A673 (cell line): ENCODE measurements at places on chromosomes 11 and 22. TPM values are rescaled to one million over a fixed set of nuclear protein-coding genes. Genes with fewer than 3 reads are reported as not detected.

DNA sequence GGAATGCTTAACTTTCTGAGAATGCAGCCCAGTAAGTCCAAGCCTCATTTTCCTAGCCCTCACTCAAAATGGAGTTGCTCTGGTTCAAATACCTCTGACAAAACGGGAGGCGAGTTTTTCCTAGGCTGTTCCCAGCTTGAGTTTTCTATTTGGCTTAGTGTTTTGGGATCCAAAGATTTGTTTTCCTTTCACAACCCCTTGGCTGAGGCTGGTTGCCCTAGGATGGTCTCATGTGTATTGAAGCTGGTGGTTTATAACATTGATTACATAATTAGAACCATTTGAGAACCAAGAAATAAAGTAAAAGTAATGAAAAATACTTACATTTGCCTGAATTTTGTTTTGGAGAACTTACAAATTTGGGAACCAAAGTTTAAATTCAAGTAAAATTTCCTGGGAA lies 611.1 kb upstream of the LUZP2 start:
- H3K27me3 ChIP-seq, result no peaks in the 10 kb centered on the region
- DNase-seq, result no peak
- H3K27ac ChIP-seq, result no peak overlapping the region
- H3K4me1 ChIP-seq, result no peaks in the 10 kb centered on the region
- H3K36me3 ChIP-seq, result no peaks in the 10 kb centered on the region

DNA sequence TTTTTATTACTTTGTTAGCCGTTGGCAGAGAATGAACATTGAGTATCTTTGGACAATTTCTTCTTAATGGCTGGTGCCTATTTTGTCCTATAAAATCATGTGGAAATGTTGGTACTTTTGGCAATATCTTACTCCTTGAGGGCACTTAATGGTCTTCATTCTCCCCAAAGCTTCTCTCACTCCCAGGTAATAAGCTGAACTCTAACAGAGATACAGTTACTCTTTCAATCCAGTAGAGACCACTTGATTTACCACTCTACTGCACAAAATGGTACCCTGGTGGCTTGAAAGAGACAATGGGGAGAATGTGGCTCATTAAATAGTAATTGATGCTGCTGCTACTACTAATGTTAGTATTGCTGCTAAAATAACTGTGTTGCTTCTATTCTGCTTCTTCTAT lies 53.0 kb downstream of the MAML2 start:
- no peaks in the 10 kb centered on the region for H3K36me3 ChIP-seq
- H3K4me3 ChIP-seq, result no peak overlapping the region
- H3K4me1 ChIP-seq, result peaks cover 32% of the 10 kb centered on the region
- DNase-seq, result no peak
- no peak overlapping the region for H3K27ac ChIP-seq

DNA sequence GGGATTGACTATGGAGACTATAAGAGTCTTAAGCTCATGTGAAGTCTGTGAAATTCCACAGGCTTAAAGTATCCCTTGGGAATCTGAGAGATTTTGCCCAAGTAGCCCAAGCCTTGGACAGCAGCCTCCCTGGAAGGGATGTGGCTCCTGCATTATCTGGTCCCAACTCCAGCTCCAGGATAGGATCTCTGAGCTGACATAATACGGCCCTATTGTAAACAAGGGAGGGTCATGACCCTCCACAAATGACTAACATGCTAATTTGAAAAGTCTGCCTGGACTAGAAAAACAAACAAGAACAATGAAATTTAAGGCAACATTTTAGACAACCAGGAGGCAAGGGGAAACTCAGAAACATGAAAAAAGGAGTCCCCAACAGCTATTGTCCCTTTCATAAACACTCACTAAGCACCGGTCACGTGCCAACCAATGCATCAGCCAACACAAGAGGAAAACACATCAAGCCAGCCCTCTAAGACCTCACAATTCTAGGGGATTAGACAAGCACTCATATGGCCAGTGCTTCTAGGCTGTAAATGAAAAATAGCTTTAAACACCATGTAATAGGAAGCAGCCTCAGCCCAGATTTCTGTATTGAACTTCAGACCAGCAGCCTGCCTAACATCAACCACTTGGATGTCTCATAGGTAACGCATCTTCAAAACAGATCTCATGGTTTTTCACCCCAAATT lies 101.2 kb upstream of the TIMP3 start:
- H3K4me3 ChIP-seq, result no peak overlapping the region
- no peaks in the 10 kb centered on the region for H3K4me1 ChIP-seq
- no peak overlapping the region for H3K27ac ChIP-seq
- H3K27me3 ChIP-seq, result peaks cover 4% of the 10 kb centered on the region

- H3K4me1 ChIP-seq, result peaks cover 14% of the 10 kb centered on the region
- DNase-seq, result no peak
- no peaks in the 10 kb centered on the region for H3K27me3 ChIP-seq
- H3K4me3 ChIP-seq, result no peak overlapping the region
- H3K36me3 ChIP-seq, result no peaks in the 10 kb centered on the region
- H3K27ac ChIP-seq, result no peak overlapping the region
These were observed 5.4 kb upstream of the SLC35C1 start for GRCh38 chr11:45799562-45799961.

DNA sequence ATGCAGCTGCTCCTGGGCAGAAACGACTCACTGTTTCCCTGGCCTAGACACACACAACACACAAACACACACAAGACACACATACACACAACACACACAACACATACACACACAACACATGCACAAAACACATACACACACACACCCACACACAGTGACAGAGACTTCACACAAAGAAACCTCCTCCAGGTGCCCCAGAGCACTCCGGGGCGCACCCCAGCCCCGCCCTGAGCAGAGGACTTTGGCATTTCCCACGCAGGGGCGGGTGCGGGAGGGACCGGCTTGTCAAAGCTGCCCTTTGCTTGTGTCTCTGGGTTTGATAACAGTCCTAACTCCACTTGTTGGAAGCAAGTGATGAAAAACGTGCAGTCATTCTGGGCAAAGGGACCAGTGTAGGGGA lies 6.5 kb downstream of the APOBEC3A start:
- H3K36me3 ChIP-seq, result no peaks in the 10 kb centered on the region
- H3K27me3 ChIP-seq, result no peaks in the 10 kb centered on the region
- no peak for DNase-seq
- H3K4me3 ChIP-seq, result no peak overlapping the region

DNA sequence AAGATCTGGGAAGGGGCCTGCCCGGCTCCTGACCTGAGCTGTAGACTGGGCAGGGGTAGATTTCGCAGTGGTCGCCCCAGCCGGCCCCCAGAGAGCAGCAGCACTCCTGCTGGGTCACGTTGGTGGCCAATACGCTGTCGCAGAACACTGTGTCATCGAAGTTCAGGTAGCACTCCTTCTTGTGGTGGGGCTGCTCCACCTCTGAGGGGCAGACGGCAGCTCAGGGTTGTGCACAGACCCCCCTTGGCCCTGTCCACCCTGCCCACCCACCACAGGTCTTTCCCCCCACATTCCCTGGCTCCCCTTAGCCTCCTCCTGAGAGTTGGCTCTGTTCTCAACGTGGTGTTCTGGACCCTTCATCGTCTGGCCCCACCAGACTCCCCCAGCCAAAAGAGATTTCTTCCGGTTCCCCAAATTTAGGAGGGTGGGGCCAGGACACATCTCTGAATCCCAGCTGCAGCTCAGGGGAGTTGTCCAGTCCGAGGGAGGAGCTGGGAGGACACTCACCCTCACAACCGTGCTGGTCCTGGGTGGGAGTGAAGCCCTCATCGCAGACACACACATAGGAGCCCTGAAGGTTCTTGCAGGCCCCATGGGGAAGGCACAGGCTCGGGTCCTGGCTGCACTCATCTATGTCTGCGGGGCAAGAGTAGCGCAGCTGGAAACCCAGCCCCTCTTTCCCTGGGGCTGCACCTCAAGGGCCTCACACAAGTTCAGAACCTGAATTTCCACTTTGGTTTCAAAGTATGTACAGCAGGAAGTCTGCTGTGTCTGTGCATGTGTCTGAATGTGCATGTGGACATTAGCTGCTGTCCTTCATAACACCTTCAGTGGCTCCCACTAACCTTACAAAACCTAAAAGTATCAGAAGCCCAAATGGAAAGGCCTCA lies 16.5 kb downstream of the SCYL1 start:
- peak overlapping the region; percentile 52 for H3K27ac ChIP-seq
- peaks cover 13% of the 10 kb centered on the region for H3K4me1 ChIP-seq
- peak overlapping the region; percentile 57 for H3K4me3 ChIP-seq
- no peak for DNase-seq
- H3K36me3 ChIP-seq, result peaks cover 18% of the 10 kb centered on the region
- H3K27me3 ChIP-seq, result no peaks in the 10 kb centered on the region

GRCh38 chr11:67420147-67420645 lies 4.7 kb downstream of the CARNS1 start:
- H3K36me3 ChIP-seq, result no peaks in the 10 kb centered on the region
- H3K4me1 ChIP-seq, result peaks cover 33% of the 10 kb centered on the region
- peak overlapping the region; percentile 51 for H3K4me3 ChIP-seq
- peak overlapping the region; percentile 76 for H3K27ac ChIP-seq

GRCh38 chr22:48734961-48735360 lies 1092.7 kb downstream of the BRD1 start:
- no peak overlapping the region for H3K27ac ChIP-seq
- H3K27me3 ChIP-seq, result no peaks in the 10 kb centered on the region
- DNase-seq, result no peak

GRCh38 chr11:71999362-71999761 lies 653 bp downstream of the IL18BP start:
- no peak for DNase-seq
- no peaks in the 10 kb centered on the region for H3K4me1 ChIP-seq
- no peaks in the 10 kb centered on the region for H3K27me3 ChIP-seq
- no peak overlapping the region for H3K27ac ChIP-seq
- peaks cover 32% of the 10 kb centered on the region for H3K36me3 ChIP-seq
- no peak overlapping the region for H3K4me3 ChIP-seq

CYB561A3 gene
- 42.1 and 54.7 TPM in 2 replicates for total RNA-seq

GRCh38 chr11:96145163-96145585 lies 197.8 kb downstream of the MAML2 start:
- H3K27ac ChIP-seq, result no peak overlapping the region
- no peaks in the 10 kb centered on the region for H3K27me3 ChIP-seq
- H3K4me3 ChIP-seq, result no peak overlapping the region
- peaks cover 74% of the 10 kb centered on the region for H3K4me1 ChIP-seq
- DNase-seq, result peak; percentile 52

- no peaks in the 10 kb centered on the region for H3K4me1 ChIP-seq
- H3K27me3 ChIP-seq, result no peaks in the 10 kb centered on the region
- H3K36me3 ChIP-seq, result no peaks in the 10 kb centered on the region
- DNase-seq, result no peak
These were observed 16.6 kb downstream of the PAK1 start for GRCh38 chr11:77457340-77457739.

GRCh38 chr11:68687986-68688385 lies 3.6 kb downstream of the GAL start:
- H3K27me3 ChIP-seq, result peaks cover 30% of the 10 kb centered on the region
- no peaks in the 10 kb centered on the region for H3K36me3 ChIP-seq
